ENCODE measurements at places on chromosomes 2 and 18.

DNA sequence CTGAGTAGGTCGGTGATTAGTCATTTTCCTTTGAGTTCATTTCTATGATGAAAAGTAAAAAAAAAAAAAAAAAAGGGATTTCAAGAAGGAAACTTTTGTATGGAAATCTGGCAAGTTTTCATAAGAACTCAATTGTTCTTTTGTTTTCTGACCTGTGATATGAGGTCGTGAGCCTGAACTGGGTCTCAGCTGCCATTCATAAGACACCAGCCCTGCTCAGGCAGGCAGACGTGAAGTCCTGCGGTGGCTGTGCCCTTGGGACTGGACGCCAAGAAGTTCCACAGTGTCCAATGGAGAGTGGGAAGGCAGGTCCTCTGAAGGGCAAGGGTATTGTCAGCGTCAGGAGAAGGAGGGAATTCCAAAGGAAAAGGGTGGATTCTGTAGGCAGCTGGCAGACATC lies 183.9 kb downstream of the NCK2 start:
- no peak for DNase-seq

GRCh38 chr2:217667512-217667911 lies 335.3 kb downstream of the TNS1 start:
- DNase-seq: no peak

DNA sequence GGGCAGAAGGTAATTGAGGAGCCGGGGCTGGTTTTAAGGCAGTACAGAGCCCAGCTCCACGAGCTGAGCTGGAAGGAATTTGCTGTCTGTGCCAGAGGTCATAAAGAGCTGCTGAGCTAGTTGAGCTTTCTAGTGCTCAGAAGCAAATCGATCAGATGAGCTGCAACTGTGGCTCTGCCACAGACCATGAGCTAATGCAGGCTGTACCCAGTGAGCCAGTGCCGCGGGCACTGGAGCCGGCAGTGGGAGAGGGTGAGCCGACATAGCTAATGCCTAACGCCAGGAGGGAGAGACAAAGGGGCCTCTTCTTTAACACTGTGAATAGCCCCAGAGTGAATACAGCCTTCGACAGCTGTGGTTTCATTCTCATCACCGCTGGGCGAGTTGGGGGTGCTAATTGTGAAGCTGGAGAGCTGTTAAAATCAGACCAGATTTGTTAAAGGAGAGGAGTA lies 410.1 kb upstream of the TCF4 start:
- DNase-seq: no peak

- DNase-seq: peak; percentile 80
Observed at GRCh38 chr2:172465417-172466334, 38.3 kb downstream of the ITGA6 start.

DNA sequence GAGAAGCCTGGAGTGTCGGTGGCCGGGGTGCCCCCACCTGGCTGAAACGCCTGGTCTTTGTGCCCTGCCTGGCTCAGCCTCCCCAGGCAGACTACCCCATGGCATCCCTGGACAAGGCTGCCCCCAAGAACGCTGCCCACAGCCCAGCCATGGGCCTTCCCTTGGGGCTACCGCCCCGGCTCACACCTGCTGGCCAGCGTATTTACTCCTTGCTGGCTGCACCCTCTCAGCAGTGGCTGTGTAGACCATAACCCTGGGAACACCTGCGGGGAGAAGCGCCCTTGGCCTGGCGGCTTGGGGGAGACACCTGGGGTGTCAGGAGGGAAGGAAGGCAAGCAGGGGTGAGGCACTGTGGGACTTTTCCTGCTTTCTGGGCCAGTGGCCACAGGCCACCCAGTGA lies 17.3 kb downstream of the CAPN10 start:
- DNase-seq: no peak

DNA sequence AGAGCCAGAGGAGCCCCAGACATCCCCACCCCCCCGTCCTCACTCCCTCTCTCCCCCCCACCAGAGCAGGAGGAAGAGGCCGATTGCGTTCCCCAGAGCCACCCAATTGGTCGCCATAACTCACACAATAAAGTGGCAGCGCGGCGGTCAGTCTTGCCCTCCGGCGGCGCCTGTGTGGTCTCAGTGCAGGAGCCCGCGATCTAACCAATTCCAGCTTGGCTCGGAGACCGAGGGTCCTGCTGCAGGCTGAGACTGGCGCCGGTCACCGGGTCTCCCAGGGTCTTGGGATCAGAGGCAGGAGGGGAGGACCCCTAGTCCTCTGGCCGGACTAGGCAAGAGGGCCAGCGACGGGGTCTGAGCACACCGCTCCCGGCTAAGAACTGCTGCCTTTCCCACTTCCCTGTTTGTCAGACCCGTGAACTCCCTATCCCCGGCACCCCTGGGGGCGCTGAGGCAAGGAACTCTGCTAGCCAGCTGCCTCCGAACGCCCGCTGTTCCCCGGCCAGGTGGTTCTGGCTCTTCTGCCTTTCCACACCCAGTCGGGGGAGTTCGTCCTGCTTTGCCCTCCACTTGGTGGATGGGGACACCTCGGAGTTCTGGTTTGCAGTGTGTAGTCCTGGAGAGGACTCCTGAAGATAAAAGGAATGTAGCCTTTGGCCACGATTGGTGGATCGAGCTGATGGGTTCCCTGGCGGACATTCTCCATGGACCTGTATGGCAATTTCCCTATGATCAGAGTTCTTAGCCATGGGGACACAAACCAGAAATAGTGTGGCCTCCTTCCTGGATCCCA lies 1.0 kb upstream of the HOXD12 start:
- DNase-seq: no peak

DNA sequence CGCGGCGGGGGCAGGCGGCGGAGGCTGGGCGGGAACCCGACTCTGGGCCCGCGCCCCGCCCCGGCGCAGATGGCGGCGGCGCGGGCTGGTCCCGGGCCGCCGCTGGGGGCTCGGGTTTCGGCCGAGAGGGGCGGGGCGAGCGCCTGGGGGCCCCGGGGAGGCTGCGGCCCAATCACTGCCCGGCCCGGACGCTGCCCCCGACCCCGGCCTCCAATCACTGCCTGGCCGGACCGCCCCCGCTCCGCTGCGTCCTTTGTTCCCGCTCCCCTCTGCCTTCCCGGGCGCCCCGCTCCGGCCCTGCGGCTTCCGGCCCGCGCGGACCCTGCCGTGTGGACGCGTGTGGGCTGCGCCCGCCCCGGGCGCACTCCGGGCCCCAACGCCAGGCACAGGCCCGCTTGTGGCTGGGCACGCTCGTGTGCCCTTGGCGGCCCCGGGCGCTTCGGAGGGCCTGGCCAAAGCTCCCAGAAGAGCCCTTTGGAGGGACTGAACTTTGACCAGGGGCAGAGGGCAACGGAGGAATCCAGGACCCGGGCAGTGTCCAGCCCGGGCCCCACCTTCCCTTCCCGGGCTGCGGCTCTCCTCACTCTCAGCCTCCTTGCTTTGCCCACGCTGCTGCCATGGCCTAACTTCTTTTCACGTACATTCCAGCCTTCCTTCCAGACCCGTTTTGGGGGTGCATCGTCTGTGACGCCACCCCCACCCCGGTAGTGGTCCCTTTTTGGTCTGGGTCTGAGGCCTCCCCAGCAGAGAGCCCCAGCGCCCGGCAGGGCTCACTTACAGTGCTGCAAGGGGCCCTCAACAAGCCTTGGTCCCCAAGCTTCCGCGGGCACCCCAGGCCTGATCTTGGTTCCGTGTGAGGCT lies 27.1 kb upstream of the PTMA start:
- DNase-seq: no peak

DNA sequence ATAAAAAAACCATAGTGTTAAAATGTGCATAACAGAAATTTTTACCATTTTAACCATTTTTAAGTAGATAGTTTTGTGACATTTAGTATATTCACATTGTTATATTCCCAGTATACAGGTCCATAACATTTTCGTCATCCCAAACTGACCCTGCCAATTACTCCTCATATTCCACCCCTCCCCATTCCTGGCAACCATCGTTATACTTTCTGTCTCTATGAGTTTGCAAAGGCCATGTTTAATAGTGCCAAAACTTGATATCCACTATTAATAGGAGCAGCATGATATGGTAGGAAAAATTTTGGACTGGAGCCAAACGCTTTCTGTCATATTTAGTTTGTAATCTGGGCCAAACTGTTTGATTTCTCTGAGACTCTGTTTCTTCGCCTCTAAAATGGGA lies 30.9 kb downstream of the PLCL1 start:
- DNase-seq: no peak

GRCh38 chr2:44766220-44766619 lies 175.3 kb upstream of the SIX3 start:
- no peak for DNase-seq

DNA sequence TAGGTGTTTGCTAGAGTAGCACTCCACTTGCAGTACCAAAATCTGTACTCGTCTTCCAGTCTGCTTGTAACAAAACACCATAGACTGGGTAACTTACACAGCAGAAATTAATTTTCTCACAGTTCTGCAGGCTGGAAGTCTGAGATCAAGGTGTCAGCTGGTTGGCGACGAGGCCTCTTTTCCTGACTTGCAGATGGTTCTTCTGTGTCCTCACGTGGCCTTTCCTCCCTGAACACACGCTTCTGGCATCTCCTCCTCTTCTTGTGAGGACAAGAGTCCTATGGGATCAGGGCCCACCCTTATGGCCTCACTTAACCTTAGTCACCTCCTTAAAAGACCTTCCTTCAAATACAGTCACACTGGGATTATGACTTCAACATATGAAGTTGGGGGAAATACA lies 493.5 kb upstream of the MYT1L start:
- DNase-seq: no peak

DNA sequence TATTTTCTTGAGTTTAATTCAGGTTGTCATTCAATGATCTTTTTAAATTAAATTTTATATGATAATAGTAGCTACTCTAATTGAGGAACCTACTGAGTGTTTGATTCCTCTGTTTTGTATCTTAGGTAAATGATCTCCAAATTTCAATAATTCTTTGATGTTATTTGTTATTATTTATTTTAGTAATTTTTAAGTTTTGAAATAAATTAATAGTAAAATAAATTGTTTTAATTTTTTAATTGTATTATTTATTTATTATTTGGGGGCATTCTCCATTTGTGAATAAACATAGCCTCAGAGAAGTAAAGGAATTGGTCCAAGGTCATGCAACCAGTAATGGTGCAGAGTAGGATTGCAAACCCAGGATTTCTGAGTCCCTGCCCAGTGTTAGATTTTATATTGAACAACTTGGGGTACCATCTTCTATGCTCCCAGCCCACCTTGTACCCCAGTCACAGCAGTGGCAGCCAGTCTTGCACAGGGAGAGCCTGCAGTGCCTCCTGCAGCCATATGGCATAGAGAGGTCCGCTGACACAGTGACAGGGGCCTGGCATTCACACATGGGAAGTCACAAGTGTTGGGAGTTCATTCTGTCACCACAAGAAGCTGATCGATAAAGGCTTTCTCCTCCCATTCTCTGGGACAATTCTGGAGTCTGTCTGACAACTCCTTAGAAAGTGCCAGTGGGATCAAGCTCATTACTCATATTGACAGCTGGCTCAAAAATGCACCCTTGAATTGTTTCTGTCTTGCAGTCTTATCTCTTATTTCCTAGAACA lies 110.0 kb upstream of the ETAA1 start:
- no peak for DNase-seq

- DNase-seq: no peak
Observed at GRCh38 chr2:210536973-210537650, 19.3 kb upstream of the CPS1 start.

DNA sequence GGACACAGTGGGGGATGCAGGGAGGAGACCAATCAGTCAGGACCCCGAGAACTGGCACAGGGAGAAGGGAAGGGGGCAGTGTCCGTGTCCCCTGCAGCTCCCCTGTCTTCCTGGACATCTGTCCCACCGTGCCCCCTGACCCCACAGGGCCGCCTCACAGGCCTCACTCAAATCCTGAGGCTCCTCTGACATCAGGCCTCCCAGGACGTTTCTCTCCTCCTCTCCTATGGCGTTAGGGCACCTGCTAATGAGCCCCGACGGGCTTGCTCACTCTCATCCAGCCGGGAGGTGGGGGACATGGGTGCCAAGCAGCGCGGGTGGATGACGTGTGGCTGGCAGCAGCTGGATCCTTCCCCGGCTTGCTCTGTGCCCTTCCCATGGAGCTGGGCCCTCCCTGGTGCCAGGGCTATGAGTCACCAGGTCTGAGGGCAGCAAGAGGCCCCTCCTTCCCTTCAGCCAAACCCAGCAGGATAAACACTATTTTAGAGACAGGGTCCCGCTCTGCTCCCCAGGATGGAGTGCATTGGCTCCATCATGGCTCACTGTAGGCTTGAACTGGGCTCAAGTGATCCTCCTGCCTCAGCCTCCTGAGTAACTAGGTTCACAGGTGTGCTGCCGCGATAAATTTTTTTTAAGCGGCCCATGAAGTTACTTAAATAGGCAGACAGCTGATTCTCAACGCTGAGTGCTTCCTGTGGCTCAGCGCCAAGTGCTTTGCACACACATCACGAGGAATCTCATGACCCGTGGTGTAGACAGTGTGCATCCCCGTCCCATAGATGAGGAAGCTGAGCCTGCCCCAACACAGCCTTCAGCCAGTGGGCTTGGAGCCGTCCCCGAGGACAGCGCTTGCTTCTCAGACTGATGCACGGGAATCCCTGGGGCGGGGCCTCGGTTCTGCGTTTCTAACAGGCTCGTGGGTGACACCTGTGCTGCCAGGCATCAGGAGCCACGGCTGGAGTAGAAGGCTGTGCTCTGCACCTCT lies 64.5 kb upstream of the HDAC4 start:
- no peak for DNase-seq

GRCh38 chr2:9703701-9704221 lies 73.0 kb upstream of the YWHAQ start:
- no peak for DNase-seq

Data from HAP-1 (cell line).